ENCODE measurements at places on chromosomes 1 and 21.

DNA sequence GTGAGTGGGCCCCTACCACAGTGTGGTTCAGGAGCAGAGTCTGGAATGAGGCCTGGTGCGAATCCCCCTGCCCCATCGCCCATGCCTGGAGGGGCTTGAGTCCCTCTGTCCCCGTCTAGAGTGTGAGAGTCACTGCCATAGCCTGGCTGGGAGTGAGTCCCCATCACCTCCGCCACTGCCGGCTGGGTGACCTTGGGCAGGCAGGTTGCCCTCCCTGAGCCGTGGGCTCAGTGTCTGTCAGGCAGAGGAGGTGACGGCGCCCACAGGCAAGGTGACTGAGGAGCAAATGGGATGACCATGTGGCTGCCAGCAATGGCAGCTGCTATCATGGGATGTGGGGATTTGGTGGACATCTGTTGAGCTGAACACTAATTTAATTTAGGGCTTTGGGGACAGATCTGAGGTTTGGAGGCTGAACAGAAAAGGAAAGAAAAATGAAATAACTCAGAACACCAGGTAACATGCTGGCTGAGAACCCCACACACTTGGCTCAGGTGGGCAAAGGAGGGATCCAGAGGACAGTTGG is 38.1 kb upstream of the GPR153 start:
- no peak for DNase-seq

GRCh38 chr1:68438310-68438709 is 11.4 kb downstream of the RPE65 start:
- no peak for DNase-seq

DNA sequence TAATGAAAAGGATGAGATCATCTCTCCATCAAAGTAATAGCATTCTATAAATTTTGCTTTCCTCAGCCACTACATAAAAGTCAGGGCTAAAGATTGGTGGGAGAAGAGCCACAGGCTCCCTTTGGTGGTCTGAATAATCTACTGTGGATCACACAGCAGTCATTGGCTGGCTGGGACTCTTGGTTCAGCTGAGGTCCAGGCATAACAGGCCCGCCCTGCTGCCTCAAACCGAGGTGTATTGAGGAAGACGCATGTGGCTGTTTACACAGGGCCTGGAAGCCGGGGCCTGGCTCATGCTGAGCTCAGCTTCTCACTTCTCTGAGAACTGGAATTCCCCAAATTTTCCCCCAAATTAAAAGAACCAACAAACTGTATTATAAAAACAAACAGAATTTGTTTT is 139.2 kb downstream of the PTPRC start:
- no peak for DNase-seq

DNA sequence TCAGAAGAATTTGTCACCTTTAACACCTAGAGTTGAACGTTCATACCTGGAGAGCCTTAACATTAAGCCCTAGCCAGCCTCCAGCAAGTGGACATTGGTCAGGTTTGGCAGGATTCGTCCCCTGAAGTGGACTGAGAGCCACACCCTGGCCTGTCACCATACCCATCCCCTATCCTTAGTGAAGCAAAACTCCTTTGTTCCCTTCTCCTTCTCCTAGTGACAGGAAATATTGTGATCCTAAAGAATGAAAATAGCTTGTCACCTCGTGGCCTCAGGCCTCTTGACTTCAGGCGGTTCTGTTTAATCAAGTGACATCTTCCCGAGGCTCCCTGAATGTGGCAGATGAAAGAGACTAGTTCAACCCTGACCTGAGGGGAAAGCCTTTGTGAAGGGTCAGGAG is 52.3 kb downstream of the UBE4B start:
- DNase-seq, result no peak

GRCh38 chr1:212341090-212341489 is 55.9 kb downstream of the PPP2R5A start:
- no peak for DNase-seq

DNA sequence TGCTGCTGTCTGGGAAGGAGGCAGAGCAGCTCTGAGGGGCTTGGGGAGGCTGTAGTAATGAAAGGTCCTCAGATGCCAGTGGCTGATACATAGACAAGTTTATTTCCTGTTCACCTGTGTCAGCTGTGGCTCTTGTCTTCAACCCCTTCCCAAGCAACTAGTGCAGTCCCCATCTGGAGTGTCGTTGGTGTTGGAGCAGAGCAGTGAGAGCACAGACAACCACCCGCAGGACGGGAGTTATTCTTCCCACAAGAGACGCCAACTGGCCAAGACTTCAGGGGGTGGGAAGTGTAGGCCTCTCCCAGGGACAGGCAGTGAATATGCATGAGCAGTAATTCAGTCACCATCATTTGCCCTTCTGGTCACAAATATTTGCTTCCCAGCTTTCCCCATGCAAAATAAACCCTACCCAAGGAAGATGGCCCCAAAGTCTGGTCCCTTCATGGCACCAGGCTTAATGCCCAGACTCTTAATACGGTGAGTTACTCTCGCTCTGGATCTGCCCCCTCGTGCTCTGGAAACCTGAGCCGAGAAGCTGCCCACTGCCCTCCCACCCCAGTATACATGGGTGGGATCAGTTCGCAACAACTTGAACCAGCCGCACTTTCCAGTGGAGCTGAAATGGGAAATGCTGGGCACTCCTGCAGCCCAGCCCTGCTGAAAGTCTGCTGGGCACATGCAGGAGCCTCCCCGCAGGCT is 153.5 kb upstream of the COL6A1 start:
- DNase-seq, result peak; percentile 55

- DNase-seq, result no peak
Observed at GRCh38 chr1:241156231-241156965, 200.6 kb downstream of the RGS7 start.

GRCh38 chr1:53430779-53431178 is 28.4 kb upstream of the DMRTB1 start:
- DNase-seq, result no peak
